ENCODE measurements at places on chromosomes 12 and 14. TPM values are rescaled to one million over a fixed set of nuclear protein-coding genes. Genes with fewer than 3 reads are reported as not detected.

- peak; percentile 30 for DNase-seq
These were observed 127.6 kb upstream of the AMIGO2 start for GRCh38 chr12:47207340-47207717.

DNA sequence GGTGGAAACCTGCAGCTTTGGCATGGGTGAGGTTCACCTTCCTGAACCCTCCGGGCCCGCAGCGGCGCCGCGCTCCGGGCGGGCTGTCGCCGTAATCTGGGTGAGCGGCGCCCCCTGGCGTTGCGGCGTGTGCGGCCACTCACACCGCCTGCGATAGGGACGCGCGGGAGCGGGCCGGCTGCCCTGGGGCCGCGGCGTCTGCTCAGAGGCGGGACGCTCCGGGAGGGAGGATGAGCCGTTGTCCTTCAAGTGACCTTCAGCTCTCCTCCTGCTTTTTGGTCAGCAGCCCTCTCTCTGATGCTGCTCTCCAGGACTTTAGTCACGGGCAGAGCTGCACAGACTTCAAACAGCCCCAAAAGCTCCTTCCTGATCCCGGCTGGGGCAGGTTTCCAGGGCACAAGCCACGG lies 211.7 kb upstream of the FKBP4 start:
- peak; percentile 90 for DNase-seq

The HIP1R gene
- 27.4 TPM for total RNA-seq

The ASB2 gene
- total RNA-seq: 268 TPM

- DNase-seq: no peak
These were observed 311.5 kb downstream of the NOVA1 start for GRCh38 chr14:26286081-26286912.

- no peak for DNase-seq
These were observed 76.3 kb downstream of the SCAF11 start for GRCh38 chr12:45914090-45914489.

DNA sequence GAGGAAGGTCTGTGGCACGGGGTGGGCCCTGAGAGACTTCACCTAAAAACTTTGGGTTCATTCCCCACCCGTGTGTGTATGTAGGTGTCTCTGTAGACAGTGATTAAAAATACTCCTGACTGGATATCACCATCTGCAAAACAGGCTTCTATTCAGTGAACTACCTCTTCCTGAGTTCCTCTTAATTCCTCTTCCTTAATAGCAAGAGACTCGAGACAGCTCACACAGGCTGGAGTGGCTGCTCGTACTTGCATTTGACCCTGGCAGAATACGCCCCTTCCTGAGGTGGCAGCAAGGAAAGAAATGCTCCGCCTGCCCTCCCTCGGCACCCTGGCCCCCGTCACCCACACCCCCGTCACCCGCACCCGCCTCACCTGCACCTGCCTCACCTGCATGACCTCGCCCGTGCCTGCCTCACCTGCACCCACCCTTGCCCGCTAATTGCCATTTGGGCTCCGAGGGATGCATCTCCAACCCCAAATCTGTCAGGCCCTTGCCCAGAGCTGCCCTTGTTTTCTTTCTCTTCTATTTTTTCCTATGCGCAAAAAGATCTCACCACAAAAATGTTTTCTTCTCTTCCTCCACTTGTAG lies 90.0 kb downstream of the FBXL14 start:
- DNase-seq: no peak

GRCh38 chr14:88326352-88327103 lies 3.5 kb upstream of the KCNK10 start:
- no peak for DNase-seq

DNA sequence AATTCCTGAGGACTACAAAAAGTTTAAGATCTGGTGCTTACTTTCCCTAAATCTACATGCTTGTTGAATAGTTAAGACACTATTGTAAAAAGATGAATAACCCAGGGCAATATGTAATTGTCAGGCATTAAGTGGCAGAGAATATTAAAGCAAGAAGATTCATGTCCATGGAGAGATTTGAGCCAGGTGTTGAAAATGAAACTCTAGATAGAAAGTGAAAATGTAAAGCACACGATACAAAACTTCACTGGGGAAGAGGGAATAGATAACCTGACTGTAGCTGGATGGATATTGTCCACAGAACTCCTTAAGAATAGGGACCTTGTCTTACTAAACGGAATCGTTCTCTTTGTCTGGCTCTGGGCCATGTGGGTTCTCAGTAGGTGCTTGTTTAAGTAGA lies 5.0 kb downstream of the CAND1 start:
- DNase-seq: no peak

The OR4K2 gene
- not detected for total RNA-seq

GRCh38 chr14:43938588-43939281 lies 568.3 kb downstream of the FSCB start:
- DNase-seq: no peak

- no peak for DNase-seq
These were observed 38.2 kb upstream of the CRADD start for GRCh38 chr12:93638954-93639353.

DNA sequence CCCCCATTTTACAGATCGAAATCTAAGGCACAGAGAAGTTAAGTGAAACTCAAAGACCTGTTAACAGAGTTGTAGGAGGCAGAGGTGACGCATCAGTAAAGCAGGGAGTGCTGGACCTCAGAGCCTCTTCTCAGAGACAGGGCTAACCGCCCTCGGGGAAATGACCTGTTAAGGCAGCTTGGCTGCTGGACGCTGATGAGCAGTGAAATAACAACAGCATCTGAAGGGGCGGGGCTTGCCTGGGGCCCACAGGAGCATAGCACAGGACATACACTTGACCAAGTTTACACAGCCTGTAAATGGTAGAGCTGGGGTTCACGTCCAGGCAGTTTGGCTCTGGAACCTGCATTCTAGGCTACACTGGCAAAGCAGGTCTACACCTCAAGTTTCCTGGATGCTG lies 39.3 kb downstream of the LRTM2 start:
- no peak for DNase-seq

DNA sequence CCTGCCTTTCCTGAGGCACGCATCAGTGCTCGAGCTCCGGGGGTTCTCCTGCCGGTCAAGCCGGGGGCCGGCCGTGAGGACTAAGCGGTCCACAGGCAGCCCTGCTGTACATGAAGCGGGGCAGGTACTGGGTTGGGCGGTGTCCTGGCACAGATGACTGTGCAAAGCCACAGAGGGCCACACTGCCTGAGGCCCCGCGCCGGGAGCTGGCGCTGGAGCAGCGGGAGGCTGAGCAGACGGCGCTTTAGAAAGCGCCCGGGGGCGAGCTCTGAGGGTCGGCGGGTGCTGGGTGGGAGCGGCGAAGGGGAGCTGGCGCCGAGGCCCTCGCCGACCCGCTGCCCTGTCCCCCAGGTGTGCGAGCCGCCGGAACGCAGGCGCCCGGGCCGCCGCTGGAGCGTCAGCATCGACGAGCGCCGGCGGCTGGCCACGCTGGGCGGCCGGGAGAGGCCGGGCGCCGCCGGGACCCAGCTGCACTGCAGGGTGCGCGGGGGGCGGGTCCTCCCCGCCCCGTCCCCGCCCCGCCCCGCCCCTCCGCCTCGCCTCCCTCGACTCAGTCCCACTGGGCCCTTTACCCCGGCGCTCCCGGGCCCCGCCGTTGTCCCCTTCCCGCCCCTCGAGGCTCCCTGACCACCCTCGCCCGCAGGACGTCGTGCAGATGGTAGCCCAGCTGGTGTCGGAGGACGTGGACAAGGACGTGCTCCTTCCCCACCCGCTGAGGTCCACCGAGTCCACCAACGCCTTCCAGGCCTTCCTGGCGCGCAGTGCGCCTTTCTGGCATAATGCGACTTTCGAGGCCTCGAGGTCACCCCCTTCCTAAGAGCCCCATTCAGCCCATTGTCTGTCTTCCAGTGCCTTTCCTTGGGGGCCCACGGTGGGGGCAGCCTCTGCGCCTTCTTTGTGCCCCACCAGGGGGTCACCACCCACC lies 8.3 kb upstream of the MTA1 start:
- peak; percentile 75 for DNase-seq

- DNase-seq: peak; percentile 73
These were observed 76.4 kb upstream of the DICER1 start for GRCh38 chr14:95233702-95234241.

The METTL3 gene
- total RNA-seq: 27.3 TPM

DNA sequence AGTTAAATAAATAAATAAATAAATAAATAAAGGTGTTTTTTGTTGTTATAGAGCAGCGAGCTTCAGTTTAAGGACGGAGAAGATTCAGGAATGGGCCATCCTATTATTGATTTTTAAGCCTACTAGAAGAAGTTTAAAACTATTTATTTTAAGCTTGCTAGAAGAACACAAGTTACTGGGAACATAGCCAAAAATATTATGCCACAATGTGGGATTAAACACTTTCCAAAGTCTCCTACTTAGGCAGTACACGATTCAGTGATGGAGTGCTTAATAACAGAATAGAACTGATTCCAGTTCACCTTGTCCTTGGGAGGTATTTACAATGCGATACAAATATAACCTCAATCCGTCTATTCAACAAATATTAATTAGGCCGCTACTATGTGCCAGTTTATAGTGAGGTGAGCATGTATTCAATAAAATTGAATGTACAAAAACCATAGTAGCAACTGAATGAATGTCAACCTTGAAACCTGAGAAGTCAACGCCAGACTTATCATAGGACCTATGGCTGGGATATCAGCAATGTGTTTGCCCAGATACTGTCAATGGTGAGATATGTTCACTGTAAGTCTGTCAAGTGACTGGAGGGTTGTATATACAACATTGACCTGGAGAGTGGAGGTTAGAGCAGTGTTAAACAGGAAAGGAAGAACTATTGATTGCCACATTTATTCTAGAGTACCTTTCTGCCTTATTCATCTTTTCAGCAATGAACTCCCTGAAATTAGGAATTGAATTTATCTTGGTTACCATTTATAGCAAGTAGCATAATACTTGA lies 486.4 kb downstream of the TMTC2 start:
- no peak for DNase-seq

DNA sequence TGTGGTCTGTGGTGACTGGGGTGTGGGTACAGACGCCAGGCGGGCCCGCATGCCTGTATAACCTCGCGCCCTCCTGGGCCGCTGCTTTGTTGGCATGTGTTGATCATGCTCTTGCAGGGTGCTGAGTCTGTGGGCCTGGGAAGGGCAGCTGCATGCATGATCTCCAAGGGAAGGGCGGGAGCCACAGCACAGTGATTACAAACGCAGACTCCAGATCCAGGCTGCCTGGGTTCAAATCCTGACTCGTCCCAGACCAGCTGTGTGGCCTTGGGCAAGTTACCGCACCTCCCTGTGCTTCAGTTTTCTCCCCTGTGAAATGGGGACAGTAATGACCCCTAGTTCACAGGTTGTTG lies 24.0 kb downstream of the ADGRD1 start:
- DNase-seq: no peak

GRCh38 chr14:44788612-44789011 lies 173.1 kb downstream of the KLHL28 start:
- DNase-seq: no peak

DNA sequence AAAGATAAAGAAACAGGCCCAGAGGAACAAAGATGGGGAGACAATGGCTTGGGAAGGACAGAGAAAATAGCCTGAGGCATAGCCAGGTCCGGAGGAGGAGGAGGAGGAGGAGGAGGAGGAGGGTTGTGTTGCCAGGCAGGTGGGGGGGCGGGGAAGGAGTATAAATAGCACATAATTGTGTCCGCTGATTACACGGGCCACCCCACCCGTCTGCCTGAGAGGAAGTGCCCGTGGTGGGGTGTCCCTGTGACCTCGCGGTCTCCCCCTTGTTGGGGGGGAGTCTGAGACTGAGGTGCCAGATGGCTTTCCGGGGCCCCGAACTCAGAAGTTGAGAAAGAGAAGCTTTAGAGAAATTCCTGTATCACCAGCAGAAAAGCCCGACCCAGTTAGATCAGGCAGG lies 1.9 kb upstream of the SP7 start:
- no peak for DNase-seq

DNA sequence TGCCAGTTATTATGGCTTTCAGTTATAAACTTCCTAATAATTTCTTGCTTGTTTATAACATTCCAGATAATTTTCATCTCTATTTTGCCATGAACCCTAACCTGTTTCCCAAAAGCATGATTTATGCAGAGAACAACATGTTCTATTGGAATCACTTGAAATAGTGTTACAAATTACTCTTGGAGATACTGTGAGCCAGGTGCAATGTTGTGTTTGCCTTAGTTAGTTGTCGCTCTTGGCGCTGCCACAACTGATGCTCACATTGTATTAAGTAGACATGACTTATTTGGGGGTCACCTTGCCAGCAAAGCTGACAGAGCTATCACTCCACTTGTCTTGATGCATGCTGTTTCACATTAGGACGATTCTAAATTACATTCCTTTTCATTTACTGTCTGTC lies 49.4 kb downstream of the TSPAN8 start:
- DNase-seq: no peak

DNA sequence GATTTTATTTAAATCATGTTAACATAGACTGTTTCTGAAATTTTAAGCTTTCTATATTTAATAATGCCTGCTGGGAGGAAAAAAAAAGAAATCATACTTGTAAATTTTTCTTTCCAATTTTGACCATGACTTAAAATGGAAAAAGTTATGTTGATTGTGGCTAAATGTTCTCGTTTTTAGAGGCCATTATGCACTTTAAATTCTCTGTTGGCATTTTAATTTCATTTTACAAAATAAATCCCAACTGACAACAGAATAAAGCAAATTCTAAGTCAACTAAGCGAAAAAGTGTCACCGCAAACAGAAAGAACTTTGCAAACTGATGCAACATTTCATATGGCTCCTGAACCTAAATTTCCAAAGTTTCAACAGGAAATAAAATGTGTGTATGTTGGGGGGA lies 74.8 kb upstream of the G2E3 start:
- no peak for DNase-seq

DNA sequence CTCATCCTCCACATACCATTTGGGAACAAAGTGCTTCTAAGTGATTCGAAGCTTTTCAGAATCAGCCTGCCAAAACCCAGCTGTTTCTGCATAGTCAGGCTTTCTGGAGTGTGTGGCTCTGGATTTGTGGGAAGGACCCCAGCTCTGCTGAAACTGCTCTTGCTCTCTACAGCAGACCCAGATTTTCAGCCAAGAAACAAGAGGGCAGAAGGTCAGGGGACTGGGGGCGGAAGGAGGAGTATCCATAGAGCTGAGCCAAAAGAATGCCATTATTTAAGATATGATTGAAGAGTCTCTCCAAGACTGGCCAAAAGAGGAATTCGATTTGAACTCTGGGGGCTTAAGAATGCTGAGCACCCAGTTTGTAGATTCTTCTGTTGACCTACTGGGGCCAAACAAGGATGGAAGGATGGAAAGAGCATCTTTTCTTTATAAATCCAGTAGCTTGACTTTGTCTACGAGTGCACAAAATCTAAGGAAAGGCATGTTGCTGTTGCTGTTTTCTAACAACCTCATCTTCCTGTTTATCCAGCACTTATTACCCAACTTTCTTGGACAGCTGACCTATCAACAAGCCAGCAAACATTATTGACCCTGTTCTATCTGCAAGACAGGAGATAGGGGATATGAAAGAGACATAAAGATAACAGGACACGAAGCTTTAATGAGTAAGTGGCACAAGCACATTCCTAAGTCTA lies 29.2 kb downstream of the FBLN5 start:
- no peak for DNase-seq
